ENCODE measurements at places on chromosomes 2 and 18. TPM values are rescaled to one million over a fixed set of nuclear protein-coding genes. Genes with fewer than 3 reads are reported as not detected.

NFE2L2 gene
- total RNA-seq, result 83.5 TPM

COL6A3 gene
- total RNA-seq, result 1,501 TPM

KHK gene
- total RNA-seq, result 0.56 TPM

CAPN14 gene
- total RNA-seq, result under 0.01 TPM

GALNT1 gene
- 43.9 TPM for total RNA-seq

TCF23 gene
- total RNA-seq, result not detected

ALKAL2 gene
- total RNA-seq, result not detected

STK17B gene
- 50.3 TPM for total RNA-seq

EFHD1 gene
- not detected for total RNA-seq

FAM124B gene
- total RNA-seq, result not detected

RAB12 gene
- 14.9 TPM for total RNA-seq

NR4A2 gene
- 2.8 TPM for total RNA-seq

CFAP53 gene
- under 0.01 TPM for total RNA-seq

OTOS gene
- not detected for total RNA-seq

DNA sequence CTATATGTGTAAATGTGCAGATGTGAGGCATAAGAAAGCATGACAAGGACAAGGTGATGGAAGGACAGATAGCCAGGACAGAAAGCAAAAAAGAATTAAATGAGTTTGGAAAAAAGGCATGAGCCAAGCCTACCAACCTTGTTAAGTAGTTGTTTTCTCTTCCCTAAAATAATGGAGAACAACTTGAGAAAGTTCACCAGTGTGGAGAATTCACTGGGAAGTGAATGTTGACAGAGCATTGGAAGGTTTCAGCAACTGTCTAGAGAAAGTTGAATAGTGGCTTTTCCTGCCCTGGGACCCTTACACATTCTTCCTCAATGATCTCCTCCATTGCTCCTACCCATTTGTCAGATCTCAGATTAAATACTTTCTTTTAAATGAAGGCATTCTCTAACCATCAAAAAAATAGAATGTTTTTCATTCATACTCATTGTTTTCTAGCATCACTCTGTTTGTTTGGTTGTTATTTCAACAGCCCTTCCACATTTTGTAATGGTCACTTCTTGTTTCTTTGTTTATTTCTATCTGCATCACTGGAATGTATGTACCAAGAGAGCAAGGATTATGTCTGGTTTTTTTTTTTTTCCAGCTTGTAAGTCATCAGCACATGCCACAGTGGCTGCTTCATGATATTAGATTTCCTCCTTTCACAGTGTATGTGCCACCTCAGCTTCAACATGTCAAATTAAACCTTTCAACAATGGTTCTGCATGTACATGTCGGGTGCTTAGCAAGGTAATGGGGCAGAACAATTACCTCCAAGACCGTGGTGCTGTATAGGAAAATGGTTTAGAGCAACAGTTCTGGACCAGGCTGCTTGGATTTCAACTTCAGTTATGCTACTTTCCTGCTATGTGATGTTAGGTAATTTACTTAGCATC, 586.0 kb upstream of the VRK2 start:
- no peak for DNase-seq

DNA sequence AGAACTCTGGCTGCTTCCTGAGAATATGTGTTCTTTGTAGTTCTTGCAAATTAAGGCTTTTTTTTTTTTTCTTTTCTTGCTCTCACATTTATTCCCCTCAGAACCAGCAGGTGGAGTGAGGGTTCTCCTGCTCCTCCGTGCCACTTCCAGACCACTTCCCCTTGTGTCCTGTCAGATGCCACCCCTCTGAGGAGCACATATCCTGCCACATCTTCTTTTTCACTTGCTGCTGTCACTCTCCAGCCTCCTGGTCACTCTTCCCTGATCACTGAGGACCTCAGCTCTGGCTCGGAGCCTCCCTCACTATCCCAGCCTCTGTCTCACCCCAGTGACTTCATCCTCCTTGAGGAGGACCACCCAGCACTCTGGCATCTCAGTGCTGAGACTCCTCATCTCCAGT, 100.5 kb downstream of the TACR1 start:
- DNase-seq, result peak; percentile 31

DNA sequence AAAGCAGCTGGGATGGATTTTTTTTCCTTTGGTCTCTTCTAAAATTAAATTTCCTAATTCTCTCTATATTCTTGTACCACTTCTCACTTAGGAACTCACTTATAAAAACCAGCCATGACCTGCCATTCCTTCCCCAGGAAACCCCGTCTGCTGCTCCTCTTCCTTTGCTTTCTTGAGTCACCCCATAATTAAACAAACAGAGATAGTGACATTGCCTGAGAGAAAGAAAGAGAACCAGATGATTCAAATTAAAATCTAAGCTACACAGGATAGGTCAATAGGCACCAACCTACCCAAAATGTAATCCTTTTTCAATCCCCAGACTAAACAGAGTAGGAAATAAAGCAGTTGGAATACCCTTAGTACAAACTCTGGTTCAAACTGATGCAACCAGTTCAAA, 9.7 kb downstream of the STK39 start:
- DNase-seq, result peak; percentile 82

- no peak for DNase-seq
Observed at GRCh38 chr2:175007510-175007909, 2.3 kb upstream of the CHN1 start.

GRCh38 chr2:234444893-234445292, 52.0 kb downstream of the ARL4C start:
- peak; percentile 98 for DNase-seq

GRCh38 chr2:205218056-205218455, 464.2 kb upstream of the NRP2 start:
- peak; percentile 56 for DNase-seq

GRCh38 chr2:24707143-24707542, 86.0 kb downstream of the PTRHD1 start:
- no peak for DNase-seq

DNA sequence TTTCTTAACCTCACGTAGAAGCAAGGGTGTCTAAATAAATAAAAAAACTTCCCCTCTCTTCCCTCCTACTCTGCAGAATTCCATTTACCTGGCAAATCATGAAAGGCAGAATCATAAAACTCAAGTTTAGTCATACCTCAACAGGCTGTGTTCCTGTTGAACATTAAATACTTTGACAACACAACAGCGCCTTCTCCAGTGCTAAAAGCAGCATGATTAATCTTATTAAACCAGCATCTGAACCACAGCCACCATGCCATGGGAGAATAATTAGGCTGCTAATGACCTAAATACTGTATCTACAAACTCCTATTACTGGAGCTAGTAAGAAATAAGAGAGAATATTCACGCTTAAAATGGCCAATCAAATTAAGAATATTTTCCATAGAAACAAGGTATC, 68.1 kb downstream of the CDH2 start:
- no peak for DNase-seq

DNA sequence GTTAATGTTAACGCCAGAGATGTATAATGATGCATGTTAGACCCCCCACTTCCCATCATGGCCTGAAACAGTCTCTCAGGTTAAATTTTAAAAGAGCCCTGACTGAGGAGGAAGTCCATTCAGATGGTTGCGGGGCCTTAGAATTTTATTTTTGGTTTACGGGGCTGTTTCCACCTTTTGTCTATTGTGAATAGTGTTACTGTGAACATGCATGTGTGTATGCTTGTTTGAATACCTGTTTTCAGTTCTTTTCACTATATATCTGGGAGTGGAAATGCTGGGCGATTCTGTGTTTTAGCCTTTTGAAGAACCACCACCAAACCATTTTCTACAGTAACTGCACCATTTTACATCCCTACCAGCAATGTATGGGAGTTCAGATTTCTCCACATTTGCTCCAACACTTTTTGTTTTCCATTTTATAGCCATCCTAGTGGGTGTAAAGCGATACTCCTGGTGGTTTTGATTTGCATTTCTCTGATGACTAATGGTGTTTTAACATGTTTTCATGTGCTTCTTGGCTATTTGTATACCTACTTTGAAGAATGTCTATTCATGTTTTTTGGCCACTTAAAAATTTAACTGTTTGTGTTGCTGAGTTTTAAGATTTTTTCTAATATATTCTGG, 133.0 kb downstream of the MYO3B start:
- DNase-seq, result no peak

DNA sequence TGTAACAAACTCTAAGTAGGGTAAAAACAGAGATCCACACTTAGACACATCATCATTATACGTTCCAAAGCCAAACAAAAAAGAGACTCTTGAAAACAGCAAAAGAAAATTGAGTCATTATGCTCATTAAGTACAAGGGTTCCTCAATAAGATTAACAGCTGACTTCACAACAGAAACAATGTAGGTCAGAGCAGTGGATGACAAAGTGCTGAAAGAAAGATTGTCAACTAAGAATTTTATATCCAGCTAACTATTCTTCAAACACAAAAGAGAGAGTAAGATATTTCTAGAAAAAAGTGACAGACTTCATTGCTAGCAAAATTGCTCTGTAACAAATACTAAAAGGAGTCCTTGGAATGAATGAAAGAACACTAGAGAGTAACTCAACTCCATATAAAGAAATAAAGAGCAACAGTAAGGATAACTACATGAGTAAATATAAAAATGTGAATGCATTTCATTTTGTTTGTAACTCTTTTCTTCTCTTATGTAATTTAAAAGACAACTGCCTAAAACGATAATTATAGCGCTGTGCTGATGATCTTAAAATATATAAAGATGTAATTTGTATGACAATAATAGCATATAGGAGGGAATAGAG, 23.8 kb upstream of the DNER start:
- DNase-seq, result no peak

- DNase-seq, result no peak
Observed at GRCh38 chr2:109456776-109457175, 157.0 kb downstream of the SEPTIN10 start.

- DNase-seq, result no peak
Observed at GRCh38 chr2:141570474-141571131, 560.2 kb downstream of the LRP1B start.

GRCh38 chr18:35122586-35123224, 81.5 kb downstream of the MAPRE2 start:
- no peak for DNase-seq

GRCh38 chr2:40457366-40457765, 5.5 kb upstream of the SLC8A1 start:
- DNase-seq, result no peak

DNA sequence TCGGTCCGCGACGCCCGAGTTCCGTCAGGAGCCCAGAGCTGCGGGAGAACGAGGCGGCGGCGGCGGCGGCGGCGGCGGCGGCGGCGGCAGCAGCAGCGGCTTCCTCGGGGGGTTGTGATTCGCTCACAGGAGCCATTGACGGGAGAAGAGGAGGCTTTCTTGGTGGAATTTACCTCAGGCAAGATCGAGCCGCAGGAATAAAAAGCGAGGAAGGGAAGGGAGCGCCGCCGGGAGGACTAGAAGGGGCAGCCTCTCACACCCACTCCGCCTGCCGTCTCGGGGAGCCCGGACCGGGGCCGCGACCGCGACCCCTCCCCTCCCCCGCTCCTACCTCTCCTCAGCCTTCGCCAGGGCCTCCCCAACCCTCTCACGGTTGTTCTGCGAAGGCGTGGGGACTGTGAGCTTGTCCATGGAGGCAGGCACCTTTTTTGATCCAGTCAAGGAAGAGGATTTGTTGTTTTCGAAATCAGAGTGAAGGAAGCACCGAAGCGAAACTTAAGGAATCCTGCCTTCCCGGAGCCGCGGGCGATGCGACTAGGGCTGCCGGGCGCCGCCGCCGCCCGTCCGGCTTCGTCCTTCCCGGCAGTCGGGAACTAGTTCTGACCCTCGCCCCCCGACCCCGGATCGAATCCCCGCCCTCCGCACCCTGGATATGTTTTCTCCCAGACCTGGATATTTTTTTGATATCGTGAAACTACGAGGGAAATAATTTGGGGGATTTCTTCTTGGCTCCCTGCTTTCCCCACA, 506 bp downstream of the BMPR2 start:
- peak; percentile 41 for DNase-seq

DNA sequence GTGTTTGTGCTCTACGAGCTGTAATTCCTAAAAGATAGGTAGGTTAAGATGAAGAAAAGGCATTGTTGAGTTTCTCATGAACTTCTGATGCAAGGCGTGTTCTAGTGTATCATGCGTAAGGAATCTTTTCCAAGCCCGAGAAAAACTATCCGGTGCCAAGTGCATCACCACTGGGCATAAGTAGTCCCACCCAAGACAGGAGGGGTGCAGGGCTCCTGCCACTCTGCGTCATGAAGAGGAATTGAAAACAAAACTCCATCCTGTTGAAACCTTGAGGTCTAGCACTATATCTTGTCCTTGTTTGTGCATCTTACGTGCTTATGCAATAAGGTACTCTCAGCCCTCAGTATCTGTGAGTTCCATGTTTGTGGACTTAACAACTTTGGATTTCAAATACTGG, 45.7 kb downstream of the RAB31 start:
- DNase-seq, result no peak

DNA sequence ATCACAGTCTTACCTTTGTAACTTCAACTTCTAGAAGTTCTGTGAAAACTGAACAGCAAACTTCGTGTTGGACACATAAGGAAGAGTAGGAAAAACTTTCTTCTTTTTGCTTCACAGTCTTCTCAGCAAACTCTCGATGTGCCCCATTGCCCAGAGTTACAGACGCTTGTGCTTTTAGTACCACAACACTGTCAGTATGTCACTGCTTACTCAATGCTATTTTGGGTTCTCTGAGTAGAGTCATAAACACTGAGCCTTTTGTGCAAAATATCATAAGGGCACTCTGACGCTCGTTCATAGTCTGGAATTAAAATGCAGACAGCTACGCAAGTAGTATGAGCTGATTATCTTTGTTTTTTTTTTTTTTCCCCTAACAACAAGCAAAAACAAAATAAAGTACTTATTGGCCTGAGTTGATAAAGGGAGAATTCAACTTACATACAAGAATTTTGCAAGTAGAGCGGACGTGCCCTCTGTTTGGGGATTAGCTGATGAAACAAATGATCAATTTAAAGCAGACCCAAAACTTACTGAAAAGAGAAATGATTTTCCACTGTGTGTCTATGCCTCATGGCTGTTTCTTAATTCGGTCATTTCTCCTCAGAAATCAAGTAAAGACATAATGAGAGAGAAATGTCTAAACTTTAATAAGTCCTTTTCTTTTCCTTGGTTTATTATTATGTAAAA, at the start of gene CDH19:
Gene CDH19, minus strand, starts transcription at position 150 of the 687 bp plus-strand sequence. CDS start 31,886 bp downstream, outside the sequence.
- DNase-seq, result no peak

GRCh38 chr2:58620093-58620492, 379.0 kb upstream of the FANCL start:
- peak; percentile 6 for DNase-seq
